Fibroblast of lung (primary cell): ENCODE measurements at places on chromosomes 2 and 18.
A peak's percentile ranks its signal among the peaks of the same experiment; 100 is the strongest.

- DNase-seq = no peak
Observed at GRCh38 chr2:134778372-134778771, 59.6 kb upstream of the TMEM163 start.

DNA sequence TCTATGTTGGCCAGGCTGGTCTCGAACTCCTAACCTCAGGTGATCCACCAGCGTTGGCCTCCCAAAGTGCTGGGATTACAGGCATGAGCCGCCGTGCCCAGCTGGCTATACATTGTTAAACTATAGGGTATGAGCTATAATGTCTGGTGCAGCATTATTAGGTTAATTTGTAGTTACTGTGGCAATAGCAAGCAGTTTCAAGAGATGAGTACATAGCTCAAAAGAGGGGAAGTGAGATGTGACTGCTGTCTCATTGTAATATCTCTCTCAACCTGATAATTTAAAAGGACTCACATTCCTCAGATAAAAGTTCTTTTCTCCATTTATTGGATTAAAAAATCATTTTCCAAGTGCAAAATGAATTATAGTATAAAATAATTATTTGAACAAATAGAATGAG, 116.4 kb downstream of the INO80D start:
- DNase-seq = no peak

DNA sequence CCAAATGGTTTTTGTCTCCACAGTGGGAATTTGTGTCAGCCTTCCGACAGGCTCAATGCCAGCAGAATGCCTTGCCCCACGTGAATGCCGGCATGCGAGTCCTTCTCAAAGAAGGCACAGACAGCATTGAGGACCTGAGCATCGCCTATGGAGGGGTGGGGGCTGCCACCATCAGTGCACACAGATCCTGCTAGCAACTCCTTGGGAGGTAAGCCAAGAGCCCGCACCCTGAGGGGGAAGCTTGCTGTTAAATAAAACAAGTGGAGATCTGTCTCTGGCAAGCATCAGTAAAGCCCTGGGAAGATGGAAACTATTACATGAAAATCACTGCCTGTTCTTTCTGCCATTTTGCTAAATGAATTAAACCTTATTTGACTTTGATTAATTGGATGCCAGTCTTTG, 67.5 kb upstream of the BZW1 start:
- DNase-seq = peak; percentile 20

DNA sequence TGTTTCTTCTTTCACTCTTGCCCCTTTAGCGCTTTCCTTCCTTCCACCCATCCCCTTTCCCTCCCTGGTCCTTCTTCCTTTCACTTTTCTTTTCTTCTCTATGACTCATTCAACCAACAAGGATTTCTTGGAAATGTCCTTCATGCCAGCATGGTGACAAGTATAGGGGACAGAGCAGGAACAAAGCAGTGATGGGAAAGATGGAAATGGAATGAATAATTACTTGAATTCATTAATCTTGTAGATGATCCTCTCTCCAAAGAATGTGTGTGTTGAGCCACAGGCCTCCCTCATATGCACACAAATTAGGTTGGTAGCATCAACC, 1.5 kb downstream of the VAMP5 start:
- DNase-seq = peak; percentile 89

- peak; percentile 53 for DNase-seq
Observed at GRCh38 chr2:121699421-121700333, 37.0 kb downstream of the NIFK start.

GRCh38 chr2:176383836-176384442, 114.7 kb downstream of the MTX2 start:
- no peak for DNase-seq

DNA sequence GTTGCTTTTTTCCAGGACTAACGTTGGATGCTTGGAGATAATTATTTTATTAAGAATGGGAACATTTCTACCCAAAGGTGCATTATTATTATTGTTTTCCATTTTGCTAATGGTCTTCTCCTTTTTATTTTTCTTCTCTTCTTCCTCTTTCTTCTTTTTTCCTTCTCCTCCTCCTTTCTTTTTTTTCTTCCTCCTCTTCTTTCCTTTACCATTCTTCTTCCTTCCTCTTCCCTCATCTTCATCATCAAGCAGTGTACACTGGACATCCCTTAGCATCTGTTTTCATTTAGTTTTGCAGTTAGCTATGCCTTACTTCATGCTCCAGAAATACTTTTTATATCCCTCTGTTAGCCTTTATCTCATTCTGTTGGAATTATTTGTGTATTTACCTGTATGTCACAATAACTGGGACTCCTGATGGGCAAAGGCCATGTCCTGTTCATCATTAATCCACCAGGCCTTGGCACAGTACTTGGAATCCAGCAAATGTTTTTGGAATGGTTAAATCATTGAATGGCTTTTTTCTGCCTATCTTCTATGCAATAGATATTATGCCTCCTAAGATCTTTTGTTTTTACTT, 162.7 kb downstream of the CAMKMT start:
- DNase-seq = no peak

DNA sequence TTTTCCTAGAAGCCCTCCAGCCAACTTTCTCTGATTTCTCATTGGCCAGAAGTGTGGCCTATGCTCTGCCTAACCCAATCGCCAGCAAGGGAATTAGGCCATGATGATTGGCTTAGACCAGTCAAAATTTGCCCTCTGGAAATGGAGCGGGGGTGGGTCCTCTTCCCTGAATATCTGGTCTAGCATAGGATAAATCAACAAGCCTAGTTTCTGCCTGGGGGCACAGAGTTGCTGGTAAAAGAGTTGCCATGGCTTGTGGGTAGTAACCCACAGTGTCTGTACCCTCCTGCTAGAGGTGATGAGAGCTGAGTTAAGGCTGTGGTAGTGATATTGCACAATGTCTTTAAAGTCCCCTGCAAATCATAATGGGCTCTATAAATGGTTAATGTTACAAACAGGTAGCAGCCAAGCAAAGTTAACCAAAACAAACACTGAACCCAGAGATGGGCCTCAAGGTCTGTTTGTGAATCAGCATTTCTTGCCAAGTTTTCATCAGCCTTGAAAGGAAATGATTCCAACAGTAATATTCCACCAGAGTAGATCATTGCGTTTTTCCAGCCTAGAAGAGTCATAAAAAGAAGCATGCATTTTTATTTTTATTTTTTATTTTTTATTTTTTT, 19.3 kb downstream of the GALM start:
- peak; percentile 16 for DNase-seq

GRCh38 chr2:226030788-226031646, 631.5 kb downstream of the NYAP2 start:
- DNase-seq = peak; percentile 80
